Mucosa of descending colon (tissue), 3 donors: ENCODE measurements at places on chromosomes 1 and 21. TPM values are rescaled to one million over a fixed set of nuclear protein-coding genes. Genes with fewer than 3 reads are reported as not detected.
A peak's percentile ranks its signal among the peaks of the same experiment; 100 is the strongest.

CD101 gene
- 4.6 TPM for total RNA-seq

DNA sequence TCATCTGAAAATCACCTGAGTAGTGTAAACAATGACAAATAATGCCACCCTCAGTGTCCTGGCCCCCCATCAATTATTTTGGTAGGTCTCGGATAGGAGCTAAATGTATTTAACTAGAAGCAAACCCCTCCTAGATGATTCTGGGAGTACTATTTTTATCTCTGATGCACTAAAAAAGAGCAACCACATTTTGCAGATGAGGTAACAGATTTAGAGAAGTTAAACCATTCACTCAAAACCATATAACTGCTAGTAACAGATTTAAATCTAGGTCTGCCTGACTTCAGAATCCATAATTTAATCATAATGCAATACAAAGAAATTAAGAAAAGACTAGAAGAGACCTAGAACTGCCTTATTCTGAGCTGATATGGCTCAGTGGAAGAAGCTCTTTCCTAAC, 17.3 kb upstream of the PTCH2 start:
- no peak for DNase-seq

DENND2D gene
- 42.2 TPM for total RNA-seq

DNA sequence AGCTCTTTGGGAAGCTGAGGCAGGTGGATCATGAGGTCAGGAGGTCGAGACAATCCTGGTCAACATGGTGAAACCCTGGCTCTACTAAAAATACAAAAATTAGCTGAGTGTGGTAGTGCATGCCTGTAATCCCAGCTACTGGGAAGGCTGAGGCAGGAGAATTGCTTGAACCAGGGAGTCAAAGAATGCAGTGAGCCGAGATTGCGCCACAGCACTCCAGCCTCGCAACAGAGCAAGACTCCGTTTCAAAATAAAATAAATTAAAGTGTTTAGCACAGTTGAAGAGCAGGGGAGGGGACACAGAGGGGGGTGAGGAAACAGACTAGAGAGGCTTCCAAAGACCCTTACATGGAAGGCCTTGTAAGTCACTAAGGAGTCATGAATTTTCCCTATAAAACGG, 131.2 kb upstream of the SPATA6 start:
- DNase-seq = no peak

- DNase-seq = no peak
Observed at GRCh38 chr1:175564723-175565122, 178.7 kb downstream of the TNR start.

S1PR1 gene
- total RNA-seq = 12.3 TPM

GRCh38 chr1:118902711-118903191, 85.4 kb downstream of the TBX15 start:
- DNase-seq = no peak

DNA sequence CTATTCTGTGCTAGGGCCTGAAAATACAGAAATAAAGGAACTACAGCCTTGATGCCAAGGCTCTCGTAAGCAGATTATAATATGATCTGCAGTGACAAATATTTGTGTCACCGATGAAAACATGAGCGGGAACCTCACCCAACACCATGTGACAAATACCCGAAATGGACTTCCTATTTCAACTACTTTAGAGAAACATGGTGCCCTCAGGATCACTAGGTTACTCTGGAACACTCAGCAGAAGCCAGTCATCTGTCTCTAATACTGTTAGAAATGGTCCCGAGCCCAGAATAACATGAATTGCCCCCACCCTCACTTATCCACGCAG, 463 bp upstream of the VAMP3 start:
- DNase-seq = no peak

DNA sequence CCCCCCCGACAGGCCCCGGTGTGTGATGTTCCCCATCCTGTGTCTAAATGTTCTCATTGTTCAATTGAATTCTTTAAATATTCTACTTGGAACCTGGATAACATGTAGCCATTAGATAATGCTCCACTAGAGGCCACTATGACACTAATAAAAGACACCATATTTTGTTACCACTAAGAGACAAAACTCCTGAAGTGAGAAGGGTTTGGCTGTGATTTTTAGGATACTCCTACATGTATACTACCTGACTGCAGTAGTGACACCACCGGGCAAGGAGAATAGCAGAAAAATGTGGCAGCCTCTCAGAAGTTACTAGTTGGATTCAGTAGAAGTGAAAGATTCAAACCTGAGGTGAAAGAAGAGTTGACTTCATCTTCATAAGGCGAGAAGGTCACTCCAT, 36.0 kb downstream of the F5 start:
- no peak for DNase-seq

GRCh38 chr1:235516862-235517446, 12.7 kb upstream of the B3GALNT2 start:
- no peak for DNase-seq

RGS1 gene
- total RNA-seq = 20.6 TPM

- DNase-seq = no peak
Observed at GRCh38 chr1:202959276-202959620, 1.1 kb upstream of the ADIPOR1 start.

- DNase-seq = no peak
Observed at GRCh38 chr1:7178336-7178735, 393.1 kb downstream of the CAMTA1 start.

DNA sequence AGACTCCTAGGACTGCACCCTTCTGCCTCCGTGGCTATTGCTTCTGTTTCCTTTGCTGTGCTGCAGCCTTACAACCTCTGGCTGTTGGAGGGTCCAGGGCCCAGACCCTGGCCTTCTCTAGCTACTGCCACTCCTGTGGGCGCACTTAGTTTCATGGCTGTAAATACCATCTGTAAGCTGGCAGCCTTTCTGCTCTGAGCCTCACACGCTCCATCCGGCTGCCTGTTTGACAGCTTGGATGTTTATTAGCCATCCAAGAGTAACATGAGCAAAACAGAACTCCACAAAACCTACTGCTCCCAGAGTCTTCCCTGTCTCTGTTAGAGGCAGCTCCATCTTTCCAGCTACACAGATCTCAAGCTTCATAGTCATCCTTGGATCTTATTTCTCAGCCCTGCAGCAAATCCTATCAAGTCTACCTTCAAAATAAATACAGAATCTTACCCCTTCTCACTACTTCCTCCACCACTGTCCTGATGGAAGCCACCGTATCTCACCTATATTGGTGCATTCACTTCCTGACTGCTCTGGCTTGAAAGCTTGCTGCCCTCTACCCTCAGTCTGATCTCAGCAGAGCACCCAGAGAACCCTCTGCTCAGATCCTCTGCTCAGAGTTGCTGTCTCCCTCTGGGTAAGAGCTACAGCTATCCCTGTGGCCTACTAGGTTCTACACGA, 19.1 kb downstream of the SLC25A33 start:
- no peak for DNase-seq

DNA sequence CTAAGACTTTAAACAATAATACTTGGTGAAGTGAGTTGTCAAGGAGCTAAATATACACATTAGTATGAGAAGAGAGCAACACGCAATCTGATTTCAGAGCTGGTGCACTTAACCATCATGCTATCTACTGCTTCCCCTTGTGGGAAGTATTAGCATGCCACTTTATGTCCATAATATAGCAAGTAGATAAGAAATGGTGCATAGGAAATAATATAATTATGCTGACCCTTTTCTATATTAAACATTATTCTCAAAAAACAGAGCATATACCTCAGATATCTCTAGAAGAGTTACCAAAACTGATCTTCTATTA, 63.4 kb downstream of the MAGI3 start:
- no peak for DNase-seq

DNA sequence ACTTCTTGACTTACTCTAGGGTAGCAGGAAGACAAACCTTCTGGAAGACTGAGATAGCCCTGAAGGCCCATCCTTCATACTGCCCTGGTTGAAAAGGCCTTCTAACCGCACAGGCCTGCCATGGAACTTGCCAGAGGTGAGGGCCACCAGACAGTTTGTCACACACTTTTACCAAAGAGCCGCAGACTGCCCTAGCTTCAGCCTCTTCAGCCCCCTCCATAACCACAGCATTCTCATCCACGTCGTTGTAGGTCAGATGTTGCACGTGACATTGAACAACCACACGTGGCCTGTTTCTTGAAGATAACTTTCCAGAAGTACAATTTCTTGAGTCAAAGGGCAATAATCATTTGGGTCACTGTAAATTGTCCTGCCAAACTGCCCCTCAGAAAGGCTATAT, 18.9 kb downstream of the ZNF362 start:
- DNase-seq = no peak

- DNase-seq = no peak
Observed at GRCh38 chr1:204246876-204247275, 33.1 kb upstream of the GOLT1A start.

GRCh38 chr1:18927654-18928272, 25.4 kb upstream of the ALDH4A1 start:
- no peak for DNase-seq

- no peak for DNase-seq
Observed at GRCh38 chr21:17492415-17493168, 20.3 kb upstream of the CXADR start.

DNA sequence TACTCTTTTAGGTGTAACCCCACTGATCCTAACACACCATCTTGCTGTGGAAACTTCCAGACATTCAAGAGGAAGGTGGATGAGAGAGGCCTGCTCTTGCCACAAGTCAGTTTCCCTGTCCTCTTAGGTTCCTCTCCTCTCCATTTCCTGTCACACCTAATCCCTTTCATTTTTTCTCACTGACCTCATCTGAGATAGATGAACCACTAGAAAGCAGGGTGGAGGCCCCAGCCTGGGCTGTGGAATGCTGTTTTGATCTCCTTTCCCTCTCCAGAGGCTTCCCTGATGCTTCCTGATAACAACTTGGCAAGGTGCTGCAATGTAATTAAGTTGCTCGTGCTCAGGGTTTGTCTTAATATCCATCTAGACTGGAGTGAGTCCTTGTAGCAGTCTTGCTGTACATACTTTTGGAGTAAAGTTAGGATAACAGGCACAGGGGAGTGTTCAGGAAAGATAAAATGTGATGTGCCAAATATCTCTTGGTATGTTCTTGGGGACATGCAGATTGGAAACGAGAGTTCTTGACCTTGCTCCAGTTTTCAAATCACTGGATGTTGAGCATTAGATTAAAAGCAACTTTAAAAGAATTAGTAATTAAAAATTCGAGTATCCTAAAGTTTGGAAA, 11.2 kb downstream of the LRRC42 start:
- peak; percentile 21 for DNase-seq

- no peak for DNase-seq
Observed at GRCh38 chr1:219359126-219359525, 185.4 kb downstream of the LYPLAL1 start.

C1orf226 gene
- 31.2 TPM for total RNA-seq

DNA sequence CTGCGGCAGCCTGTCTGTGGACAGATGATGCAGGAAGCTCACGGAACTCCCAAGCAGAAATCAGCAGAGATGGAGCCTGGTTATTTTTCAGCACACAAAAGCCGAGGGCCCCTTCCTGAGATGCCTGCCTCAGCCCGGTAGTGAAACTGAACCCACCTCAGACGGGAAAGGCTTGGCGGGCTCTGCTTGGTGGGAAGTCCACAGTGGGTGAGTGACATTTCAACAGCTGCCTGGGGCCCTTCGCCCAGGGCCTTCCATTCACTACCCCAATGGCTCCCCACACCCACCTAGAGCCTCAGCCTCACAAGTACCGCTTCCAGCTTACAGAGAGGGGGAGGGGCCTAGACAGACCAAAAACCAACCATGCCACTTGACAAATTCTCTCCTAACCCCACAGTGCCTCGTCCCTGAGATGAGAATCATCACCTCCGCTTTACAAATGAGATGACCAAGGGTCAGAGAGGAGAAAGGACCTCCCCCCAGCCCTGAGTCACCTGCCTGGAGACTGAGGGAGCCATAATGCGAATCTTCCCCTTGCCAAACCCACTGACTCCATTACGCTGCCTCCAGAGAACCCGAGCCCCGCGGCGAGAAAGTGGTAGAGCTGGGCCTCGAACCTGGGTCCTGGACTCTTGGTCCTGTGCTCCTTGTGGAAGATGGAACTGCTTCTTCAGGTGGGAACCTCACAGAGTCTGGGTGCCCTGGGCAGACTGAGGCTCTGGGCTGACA, 3.4 kb upstream of the ECE1 start:
- DNase-seq = no peak
